ENCODE measurements at places on chromosomes 13 and 19.

DNA sequence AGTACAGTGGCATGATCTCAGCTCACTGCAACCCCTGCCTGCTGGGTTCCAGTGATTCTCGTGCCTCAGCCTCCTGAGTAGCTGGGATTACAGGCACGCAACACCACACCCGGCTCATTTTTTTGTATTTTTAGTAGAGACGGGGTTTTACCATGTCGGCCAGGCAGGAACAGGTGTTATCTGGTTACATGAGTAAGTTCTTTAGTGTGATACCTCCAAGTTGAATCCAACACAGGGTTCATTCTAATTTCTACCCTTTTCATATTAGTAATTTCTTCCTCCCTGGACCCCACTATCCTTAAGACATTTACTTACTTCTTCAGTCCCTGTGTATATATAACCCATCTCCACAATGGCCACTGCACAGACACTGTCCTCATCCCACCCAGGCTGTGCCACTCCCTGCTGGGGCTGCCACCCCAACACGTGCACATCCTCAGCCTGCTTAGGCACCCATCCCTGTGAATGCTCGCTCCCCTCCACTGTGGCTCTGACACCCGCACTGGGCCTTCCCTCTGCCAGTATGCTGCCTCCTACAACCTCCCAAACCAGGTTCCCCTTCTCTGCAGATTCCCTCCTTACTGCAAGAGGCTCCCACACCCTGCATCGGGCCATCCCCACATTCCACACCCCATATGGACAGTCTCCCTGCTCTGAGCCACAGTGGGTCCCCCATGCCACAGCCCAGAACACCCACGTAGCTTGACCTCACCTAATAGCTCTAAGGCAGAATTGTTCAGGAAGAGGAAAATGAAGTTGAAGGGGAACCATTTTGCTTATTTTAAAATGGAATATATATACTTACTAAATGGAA lies 147.1 kb downstream of the TBC1D4 start:
- DNase-seq = no peak

- DNase-seq = no peak
These were observed 50.0 kb downstream of the ALOX5AP start for GRCh38 chr13:30785191-30785850.

- no peak for DNase-seq
These were observed 23.3 kb downstream of the HNRNPM start for GRCh38 chr19:8468124-8468523.

DNA sequence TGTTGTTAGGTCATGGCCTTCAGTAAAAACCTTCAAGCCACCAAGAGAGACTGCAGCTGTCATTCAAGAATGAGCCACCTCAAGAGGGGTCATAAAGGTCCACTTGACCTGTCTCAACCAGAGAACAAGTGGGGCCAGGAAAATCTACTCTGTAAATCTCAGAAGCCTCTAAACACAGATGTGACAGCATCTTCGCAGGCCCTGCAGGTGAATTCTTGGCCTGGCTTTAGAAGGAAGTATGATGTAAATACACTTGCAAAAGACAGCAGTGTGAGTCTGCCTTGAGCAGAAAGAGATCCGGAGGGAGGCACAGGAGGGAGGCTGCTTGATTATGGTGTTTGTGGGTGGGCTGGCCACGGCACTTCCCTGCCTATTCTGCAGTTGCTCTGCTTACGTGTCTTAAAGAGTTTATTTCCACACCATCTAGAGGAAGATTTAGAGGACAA lies 1082.9 kb downstream of the UQCRFS1 start:
- DNase-seq = no peak

GRCh38 chr13:32431361-32431760 lies 3.4 kb upstream of the N4BP2L1 start:
- no peak for DNase-seq

DNA sequence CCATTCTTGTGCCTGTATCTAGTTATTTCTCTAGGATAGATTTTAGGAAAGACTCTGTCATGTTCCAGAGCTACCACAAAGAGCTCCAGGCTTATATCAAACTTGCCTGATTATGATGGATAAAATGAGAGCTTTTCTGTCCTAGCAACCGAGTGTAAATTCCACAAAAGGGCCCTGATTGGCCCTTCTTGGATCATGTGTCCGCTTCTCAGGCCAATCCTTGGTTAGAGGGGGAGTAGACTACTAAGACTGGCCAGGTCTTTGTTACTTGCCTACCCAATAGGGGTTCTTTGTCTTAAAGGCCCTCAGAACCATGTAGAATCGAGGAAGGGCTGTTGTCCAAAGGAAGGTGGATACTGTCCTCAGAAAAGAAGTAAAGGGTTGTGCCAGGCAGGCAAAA lies 2.4 kb downstream of the DHX34 start:
- DNase-seq = peak; percentile 82

- DNase-seq = no peak
These were observed 167.1 kb upstream of the MAB21L1 start for GRCh38 chr13:35643625-35644024.

DNA sequence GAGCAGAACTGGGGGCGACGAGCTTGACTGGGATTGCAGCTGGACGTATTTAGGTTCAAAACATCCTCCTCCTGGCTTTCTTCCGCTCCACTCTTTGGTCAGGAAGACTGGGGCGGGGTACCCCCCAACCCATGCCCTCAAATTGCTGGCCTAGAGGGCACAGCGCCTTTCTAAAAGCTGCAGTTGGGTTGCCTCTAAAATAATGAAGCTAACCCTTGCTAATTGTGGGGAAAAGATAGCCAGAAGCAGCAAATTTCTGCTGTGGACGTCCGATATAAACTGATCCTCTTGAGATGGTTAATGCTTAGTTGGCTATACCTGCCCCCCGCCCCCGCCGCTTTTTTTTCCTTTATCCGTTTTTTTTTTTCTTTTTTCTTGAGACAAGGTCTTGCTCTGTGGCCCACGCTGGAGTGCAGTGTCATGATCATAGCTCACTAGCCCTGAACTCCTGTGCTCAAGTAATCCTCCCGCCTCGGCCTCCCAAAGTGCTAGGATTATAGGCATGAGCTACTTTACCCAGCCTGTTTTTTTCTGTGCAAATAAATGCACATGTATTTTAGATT lies 754 bp upstream of the CHERP start:
- no peak for DNase-seq

DNA sequence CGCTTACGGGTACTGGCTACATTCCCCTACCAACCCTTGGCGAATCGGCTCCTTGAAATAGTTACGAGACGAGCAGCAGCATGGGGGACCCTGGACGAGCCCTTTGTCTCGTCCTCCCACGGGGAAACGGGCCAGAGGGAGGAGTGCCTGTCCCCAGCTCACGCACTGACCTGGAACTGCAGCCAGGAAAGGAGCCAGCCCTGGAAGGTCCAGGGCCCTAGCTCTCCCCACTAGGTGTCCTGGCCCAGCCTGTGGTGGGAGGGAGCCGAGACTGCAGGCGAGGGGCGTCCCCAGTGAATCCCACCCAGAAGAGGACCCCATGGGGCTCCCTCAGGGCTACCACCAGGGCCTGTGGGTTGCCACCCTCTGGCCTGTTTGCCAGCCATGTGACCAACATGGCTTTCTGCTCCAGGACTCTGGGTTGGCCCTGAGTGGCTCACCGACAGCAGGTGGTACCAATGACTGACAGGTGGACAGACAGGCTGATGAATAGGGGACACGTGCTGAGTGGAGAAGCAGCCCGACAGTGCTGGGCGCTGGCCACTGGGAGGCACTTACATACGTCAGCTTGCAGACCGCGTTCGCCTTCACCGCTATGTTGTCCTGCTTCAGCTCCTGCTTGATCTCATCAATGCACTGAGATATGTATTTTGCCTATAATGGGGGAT lies 13.2 kb downstream of the AP3D1 start:
- no peak for DNase-seq

GRCh38 chr13:98707281-98707999 lies 45.0 kb downstream of the SLC15A1 start:
- DNase-seq = no peak

GRCh38 chr13:41774605-41775218 lies 186.2 kb downstream of the VWA8 start:
- no peak for DNase-seq

DNA sequence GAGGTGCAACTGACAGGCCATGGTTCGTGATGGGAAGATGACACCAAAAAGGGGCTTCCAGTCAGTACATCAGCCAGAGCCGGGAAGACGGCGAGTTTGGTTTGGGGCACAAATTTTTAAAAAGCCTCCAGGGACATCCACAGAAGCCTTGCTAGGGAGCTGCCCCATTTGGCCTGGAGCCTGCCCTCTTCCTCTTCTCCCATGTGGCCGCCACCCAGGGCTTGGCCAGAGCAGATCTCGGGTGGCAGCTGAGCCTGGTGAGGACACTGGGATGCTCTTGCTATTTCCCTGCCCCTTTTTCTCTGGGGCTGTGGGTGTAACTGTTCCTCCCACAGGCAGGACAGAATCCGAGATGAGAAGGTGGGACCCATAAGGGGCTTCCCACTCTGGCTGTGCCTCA lies 8.2 kb downstream of the ETFB start:
- DNase-seq = no peak

DNA sequence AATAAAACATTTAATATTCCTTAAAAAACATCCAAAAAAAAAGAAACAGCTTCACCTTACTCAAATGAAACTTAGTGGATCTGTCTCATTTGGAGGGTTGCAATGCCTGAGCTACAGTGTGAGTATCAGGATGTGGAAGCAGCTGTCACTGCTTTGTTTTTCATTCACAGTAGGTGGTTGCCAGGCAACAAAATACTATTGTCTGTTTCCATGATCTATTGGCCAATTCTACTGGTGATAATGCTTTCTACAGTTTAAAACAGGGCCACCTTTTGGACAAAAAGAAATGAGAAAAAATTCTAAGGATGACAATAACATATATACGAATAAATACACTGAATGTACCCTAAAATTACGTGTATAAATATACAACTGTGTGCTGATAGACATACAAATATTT lies 3.0 kb downstream of the ENOX1 start:
- no peak for DNase-seq

DNA sequence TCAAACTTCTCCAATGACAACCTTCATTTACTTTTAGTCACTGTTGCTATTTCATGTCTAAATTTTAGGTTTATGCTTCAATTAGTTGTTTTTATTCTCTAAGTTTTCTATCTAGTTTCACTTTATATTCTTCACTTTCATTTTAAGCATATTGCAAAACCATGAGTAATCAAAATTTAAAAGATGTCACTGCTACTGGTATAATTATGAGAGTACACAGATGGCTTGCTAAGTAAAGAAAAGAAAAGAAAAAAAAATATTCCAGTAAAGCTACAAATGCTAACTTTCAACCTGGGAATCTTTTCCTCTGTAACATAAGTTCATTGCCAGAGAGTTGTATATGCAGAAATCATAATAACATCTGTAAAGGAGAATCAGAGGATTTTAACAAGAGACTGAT lies 1624.7 kb downstream of the PCDH9 start:
- no peak for DNase-seq

DNA sequence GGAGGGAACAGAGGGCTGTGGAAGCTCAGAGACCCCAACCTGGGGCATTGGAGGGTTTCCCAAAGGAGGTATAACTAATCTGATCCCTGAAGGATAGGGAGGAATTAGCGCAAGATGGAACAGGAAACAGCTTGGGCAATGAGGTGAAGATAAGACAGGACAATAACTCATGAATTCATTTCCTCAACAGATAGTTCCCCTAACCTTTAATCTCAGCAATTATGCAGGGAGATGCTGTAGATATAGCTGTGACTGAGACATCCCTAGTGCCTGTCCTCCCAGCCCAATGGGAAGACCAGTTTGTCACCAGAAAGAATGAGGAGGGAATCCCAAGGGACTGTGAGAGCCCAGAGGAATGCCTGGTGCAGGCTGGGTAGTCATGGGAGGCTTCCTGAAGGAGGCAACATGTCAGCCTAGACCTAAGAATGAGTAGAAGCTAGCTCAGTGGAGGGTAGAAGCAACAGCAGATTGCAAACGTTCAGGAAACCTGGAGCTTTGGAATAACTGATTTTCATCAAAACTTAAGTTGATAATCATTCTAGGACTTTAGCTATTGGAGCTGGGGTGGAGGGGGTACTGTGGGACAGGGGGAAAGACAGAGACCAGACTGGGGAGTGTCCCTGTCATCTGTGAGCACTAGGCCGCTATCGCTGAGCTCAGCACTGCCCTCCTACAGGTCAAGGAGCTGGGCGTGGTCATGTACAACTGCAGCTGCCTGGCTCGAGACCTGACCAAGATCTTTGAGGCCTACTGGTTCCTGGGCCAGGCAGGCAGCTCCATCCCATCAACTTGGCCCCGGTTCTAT lies 18.8 kb downstream of the HIPK4 start:
- no peak for DNase-seq

DNA sequence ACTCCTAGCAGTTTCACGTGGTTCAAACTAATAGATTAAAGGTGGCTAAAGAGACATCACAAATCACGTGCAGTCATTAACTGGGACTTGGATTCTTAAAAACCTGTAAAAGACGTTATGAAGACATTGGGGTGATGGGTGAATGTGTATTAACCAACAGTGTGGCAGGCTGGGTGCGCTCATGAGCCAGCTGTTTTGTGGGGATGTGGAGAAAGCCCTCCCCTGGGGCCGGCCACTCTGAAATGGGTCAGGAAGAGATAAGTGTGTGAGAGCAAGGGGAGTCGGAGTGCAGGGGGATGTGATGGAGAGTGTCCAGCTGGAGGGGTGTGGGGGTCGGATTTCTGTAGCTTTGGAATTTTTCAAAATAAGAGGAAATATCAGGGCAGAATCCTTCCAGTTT lies 10.4 kb downstream of the UPF1 start:
- DNase-seq = no peak

DNA sequence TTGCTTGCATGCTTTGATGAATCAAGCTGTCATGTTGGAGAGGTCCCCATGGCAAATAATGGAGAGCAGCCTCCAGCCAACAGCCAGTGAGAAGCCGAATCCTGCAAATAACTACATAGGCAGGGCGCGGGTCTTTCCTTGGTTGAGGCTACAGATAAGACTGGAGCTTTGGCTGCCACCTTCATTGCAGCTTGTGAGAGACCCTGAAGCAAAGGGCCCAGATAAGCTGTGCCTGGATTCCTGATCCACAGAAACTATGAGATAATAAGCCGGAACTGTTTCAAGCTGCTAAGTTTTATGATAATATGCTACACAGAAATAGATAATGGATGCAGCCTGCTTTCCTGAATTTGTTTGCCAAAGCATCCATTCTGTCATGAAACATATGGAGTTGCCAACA lies 257.0 kb downstream of the HS6ST3 start:
- DNase-seq = no peak

DNA sequence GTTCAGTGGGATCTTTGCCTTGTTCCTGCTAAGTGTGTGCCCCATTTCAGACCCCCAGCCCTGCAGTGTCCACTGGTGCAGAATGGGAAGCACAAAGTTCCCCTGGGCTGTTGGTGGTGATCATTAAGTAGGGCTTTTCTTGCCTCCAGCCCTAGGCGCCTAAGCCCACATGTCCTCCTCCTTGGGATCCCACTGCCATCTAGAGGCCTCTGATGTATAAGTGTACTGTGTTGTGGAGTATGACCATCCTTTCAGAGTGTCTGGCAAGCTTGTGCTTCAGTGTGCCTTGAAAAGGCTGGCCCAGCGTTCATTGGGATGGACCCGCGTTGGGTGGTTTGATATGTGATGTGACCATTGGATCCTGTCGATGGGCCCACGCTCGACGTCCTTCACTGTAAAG lies 71.2 kb downstream of the WASF3 start:
- no peak for DNase-seq

GRCh38 chr13:100611678-100612492 lies 23.3 kb upstream of the GGACT start:
- no peak for DNase-seq

- DNase-seq = no peak
These were observed 74.1 kb downstream of the ABCC4 start for GRCh38 chr13:95226932-95227695.

Data from iPS-NIHi11 (cell line).